ENCODE measurements at places on chromosomes 16 and 17.
A peak's percentile ranks its signal among the peaks of the same experiment; 100 is the strongest.

- no peak for DNase-seq
Measured at GRCh38 chr16:14354561-14355351, 275.3 kb downstream of the PARN start.

DNA sequence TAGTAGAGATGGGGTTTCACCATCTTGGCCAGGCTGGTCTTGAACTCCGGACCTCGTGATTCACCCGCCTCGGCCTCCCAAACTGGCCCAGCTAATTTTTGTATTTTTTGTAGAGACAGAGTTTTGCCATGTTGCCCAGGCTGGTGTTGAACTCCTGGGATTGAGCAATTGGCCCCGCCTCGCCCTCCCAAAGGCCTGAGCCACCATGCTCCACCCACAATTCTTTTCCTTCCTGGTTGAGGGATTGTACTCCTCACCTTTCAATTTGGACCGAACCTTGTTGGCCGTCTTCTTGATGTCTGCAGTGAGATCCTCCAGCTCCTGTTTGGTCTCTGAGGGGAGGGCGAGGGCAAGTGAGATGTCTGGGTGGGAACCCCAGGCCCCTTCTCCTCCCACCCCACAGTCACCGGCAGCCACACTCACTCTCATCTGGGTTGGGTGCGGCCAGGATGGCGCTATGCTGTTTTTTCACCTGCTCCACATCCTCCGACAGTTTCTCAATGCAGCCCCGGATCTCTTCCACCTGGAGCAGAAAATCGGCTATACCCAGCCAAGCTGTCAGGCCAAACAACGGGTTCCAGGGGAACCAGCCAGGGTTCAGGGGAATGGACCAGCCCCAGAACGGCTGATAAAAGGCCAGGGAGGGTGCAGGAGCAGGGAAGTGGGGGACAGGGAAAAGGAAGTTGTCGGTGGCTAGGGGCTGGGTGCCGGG, 9.6 kb downstream of the STX1B start:
- DNase-seq, result no peak

DNA sequence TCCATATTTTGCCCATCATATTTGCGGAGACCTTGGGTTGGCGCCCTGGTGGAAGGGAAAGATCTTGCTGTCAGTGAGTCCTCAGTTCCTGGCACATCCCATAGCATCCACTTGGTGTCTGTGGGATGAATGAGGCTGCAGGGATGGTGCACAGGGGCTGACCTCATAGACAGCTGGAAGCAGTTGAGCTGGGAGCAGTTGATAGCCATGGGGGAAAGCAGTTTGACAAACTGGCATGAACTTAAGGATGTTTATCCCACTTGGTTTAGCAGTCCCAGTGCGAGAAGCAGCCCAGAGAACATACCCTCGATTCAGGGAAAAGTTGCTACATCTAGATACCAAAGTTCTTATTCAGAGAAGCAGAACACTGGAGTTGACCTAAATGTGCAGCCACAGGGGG, 80.7 kb downstream of the SNX29 start:
- DNase-seq, result no peak

- no peak for DNase-seq
Measured at GRCh38 chr16:21339941-21340340, 61.9 kb upstream of the CRYM start.

- no peak for DNase-seq
Measured at GRCh38 chr17:9666461-9667050, 21.2 kb downstream of the USP43 start.

GRCh38 chr17:32870027-32870670, 6.8 kb downstream of the MYO1D start:
- no peak for DNase-seq

- DNase-seq, result no peak
Measured at GRCh38 chr16:65268331-65268730, 146.5 kb upstream of the CDH11 start.

- DNase-seq, result peak; percentile 31
Measured at GRCh38 chr16:30472328-30472942, at the start of gene ITGAL. TSS of gene ITGAL (plus strand) at chr16:30472742. CDS start at chr16:30472838, 96 bp downstream.

GRCh38 chr16:9351440-9351839, 260.0 kb downstream of the HAPSTR1 start:
- no peak for DNase-seq

GRCh38 chr17:50147841-50148225, 2.6 kb downstream of the PPP1R9B start:
- DNase-seq, result no peak

DNA sequence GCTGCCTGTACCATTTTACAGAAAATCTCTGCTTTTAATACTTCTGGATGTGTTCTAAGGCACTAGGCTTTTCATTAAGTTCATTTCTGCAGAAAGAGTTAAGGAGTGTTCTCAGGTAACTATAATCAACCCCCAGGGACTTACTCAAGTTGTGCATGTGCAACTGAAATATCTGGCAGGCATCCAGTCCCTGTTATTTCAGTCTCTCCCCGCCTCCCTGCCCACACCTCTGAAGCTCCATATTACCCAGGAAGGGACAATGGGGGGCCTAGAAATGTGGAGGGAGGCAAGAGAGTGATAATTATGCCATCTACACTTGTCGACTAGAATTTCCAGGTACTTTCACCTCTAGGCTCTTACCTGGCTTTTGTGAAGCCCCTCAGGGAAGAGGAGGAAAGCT, 432.2 kb downstream of the MAF start:
- DNase-seq, result no peak

DNA sequence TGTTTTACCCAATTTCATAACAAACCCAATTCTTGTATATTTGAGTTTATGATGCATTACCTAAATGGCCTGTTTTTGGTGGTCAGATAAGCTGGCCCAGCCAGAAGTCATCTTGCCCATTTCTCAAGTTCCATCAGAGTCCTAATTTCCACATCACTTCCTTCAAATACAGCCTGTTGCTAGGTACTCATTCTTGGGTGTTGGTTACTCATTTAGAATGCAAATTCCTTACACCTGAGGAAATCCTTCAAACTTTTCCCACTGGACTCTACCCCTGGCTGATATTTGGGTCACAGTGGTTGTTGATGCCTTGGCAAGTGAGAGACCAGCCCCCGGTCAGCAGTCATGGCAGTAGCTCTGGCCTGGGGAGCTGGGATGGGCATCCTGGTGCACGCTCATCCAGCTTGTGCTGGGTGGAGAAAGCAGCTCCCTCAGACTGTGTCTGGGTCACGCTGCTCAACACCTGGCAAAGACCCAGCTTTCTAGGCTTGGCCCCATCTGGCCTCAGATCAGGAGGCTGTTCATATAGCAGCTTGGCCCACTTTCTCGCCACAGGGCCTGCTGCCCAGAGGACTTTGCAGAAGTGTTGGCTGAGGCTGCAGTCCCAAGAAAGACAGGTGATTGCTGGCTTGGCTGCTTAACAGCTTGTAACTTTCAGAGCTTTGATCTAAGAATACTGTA, 25.8 kb downstream of the WSB1 start:
- no peak for DNase-seq

- no peak for DNase-seq
Measured at GRCh38 chr17:75289832-75290337, 652 bp upstream of the SLC25A19 start.

- DNase-seq, result no peak
Measured at GRCh38 chr16:26569793-26570192, 496.9 kb upstream of the C16orf82 start.

Measured in esophagus squamous epithelium (tissue), 5 donors.